Stimulated activated CD4-positive, alpha-beta T cell treated with anti-CD3 and anti-CD28 coated beads, Interleukin-12 subunit alpha, Interleukin-12 subunit beta, amount 100 ng/mL, for 24 hours (primary cell): ENCODE measurements at places on chromosomes 1 and 21.

- DNase-seq = no peak
Measured at GRCh38 chr1:90127288-90127953, 132.5 kb downstream of the ZNF326 start.

GRCh38 chr1:58738876-58739275, 39.0 kb upstream of the MYSM1 start:
- DNase-seq = no peak

DNA sequence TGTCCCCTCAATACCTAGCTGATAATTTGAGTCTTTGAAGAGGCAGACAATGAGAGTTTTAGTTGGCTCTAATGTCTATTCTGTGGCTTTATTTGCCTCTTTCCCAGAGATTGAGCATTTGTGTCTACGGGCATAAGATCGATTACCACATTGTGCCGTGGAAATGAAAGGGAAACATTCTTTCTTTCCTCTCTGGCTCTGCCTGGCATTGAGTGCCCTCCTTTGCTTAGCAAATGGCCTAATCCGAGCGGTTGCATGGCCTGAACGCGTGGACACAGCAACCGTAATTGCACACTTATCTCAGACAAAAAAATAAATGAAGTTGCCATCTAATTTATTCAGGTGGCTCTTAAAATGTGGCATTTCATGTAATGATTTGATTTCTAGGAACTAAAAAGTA, 247.9 kb downstream of the ADGRL2 start:
- DNase-seq = no peak

GRCh38 chr1:61316493-61316892, 234.1 kb downstream of the NFIA start:
- DNase-seq = no peak

DNA sequence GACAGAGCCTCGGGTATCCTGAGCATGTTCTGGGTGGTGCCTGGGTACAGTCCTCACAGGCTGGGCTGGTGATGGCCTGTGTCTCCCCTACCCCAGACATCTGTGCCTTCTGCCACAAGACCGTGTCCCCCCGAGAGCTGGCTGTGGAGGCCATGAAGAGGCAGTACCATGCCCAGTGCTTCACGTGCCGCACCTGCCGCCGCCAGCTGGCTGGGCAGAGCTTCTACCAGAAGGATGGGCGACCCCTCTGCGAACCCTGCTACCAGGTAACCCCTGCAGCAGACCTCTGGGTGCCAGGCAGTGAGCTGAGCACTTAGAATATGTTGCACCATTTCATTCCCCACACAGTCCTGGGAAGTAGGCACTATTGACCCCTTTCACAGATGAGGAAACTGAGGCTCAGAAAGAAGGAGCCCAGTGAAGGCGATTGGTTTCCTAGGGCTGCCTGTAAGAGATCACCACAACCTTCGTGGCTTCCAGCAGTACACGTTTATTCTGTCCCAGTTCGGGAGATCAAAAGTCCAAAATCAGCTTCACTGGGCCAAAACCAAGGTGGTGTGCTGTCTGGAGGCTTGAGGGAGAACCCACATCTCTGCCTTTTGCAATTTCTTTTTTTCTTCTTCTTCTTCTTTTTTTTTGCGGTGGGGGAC, 11.8 kb downstream of the FBLIM1 start:
- no peak for DNase-seq

DNA sequence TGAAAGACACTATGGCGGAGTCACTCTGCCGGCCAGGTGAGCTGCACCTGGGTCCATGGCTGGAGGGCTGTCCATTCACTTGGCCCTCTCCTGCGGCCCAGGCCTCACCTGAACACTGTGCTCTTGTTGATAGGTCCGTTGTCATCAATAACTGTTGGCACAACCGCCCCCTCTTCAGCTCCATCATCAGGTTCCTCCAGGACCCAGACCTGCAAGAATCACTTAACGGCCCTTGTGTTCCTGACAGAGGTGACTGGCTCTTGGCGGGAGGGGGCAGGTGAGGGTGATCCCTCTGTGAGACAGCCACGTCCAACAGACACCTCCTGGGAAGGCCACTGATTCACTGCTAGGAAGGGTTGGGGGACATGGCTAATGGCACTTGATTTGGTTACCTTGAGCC, 54.9 kb downstream of the INAVA start:
- DNase-seq = no peak

- no peak for DNase-seq
Measured at GRCh38 chr1:160078512-160079195, 2.7 kb upstream of the KCNJ9 start.

GRCh38 chr1:156693848-156694689, 11.3 kb downstream of the CRABP2 start:
- DNase-seq = no peak

DNA sequence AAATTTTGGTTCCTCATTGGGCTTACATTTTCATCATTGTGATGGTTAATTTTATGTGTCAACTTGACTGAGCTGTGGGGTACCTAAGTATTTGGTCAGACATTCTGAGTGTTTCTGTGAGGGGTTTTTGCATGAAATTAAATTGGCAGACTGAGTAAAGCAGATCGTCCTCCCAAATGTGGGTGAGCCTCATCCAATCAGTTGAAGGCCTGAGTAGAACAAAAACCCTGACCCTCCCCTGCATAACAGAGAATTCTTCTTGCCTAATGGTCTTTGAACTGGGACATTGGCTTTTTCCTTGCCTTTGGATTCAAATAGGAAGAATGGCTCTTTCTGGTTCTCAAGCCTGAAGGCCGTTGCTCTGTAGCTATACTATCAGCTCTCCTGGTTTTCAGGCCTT, 59.1 kb upstream of the JUN start:
- no peak for DNase-seq

DNA sequence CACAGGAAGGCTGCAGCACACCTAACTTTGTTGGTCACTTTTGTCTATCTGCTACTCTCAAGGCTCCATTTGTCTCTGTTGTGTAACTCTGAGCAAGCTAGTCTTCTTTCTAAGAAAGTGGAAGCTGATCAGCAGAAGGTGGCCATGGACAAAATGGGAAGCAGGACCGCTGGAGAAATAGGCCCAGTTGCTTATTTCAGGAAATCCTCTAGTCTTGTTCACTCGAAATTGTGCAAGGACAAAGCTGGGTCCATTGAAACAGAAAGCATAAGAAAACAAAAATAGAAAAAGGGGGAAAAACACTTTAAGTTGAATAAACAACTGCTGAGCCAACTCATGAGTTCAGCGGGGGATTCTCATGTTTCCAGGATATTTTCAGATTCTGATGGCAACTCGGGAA, 150.1 kb downstream of the PBX1 start:
- no peak for DNase-seq

DNA sequence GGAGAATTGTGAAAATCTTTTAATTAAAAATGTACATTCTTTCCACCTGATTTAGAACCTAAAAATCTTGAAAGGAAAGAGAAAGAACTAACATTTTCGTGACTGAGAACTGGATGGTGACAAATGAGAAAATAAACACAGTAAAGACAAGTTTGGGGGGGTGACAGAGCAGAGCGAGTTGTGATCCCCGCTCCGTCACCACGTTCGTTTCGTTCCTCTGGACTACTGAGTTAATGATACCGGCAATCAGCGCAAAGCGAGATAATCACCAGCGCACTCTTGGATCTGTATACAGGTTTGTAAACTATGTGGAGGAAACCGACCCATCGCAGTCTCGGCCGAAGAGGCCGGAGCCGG, 31.2 kb upstream of the CFAP126 start:
- DNase-seq = no peak

- DNase-seq = no peak
Measured at GRCh38 chr1:59027177-59027576, 243.3 kb upstream of the JUN start.

GRCh38 chr1:970242-970972, 4.1 kb downstream of the PLEKHN1 start:
- DNase-seq = no peak

DNA sequence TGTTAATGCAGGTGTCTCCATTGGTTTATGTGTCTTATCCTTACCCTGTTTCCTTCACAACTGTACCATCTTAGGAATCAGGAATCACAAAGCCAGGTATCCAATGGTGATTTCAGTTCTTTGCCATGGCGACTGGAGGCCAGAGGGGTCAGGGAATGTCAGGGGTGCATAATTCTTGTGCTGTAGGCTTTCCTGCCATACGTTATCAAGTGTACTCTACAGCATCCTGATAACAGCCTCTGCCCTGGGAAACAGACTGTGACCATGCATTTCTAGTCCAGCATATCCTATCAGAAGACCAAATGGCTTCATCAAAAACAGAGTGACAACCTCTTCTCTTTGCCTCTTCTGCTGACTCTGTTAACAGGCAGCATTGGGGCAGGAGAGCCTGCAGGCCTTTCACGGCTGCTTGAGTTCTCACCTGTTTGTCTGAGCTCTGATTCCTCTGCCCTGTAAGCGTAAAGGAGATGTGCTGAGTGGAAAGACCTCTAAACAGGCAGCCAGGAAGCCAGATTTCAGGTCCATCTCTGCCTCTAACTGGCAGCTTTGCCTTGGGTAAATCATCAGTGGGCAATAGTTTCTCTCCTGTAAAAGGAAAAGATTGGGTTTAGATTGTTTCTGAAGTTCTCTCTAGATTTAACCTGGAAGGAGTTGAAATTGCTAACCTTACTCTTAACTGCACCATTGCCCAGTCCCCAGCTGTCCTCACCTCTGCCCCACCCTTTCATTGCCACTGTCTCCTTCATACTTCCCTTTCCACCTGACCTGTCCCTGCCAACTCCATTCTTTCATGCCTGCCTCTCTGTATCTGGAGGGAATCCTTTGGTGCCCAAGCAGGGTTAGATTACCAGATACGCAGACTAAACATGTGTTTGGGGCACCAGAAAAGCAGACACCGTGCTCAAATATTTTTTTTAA, 80.2 kb downstream of the LRRC8D start:
- no peak for DNase-seq

DNA sequence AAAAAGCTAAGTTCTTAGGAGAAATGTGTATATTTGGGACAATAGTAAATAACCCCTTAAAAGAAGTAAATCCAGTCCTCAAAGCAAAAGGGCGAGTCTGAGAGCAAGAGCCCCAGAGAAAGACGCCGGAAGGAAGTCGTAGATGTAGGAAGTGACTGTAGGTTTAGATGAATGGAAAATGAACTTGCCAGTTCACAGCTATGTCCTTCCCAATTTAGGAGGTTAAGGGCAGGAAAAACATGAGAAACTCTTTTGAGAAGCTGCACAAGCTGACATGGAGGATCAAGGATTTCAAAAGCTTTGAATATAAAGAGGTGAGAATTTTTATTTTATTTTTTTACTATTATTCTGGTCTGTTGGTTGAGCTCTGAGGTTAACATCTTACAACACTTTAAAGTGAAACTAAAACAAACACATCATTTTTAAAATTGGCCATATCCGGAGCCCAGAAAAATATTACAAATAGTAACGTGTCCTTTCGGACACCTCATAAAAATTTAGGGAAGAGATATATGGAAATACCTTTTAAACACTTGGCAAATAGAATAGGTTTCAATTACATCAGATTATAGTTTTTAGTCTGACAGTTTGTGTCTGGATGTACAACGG, 1178.6 kb downstream of the MRPL39 start:
- DNase-seq = no peak

DNA sequence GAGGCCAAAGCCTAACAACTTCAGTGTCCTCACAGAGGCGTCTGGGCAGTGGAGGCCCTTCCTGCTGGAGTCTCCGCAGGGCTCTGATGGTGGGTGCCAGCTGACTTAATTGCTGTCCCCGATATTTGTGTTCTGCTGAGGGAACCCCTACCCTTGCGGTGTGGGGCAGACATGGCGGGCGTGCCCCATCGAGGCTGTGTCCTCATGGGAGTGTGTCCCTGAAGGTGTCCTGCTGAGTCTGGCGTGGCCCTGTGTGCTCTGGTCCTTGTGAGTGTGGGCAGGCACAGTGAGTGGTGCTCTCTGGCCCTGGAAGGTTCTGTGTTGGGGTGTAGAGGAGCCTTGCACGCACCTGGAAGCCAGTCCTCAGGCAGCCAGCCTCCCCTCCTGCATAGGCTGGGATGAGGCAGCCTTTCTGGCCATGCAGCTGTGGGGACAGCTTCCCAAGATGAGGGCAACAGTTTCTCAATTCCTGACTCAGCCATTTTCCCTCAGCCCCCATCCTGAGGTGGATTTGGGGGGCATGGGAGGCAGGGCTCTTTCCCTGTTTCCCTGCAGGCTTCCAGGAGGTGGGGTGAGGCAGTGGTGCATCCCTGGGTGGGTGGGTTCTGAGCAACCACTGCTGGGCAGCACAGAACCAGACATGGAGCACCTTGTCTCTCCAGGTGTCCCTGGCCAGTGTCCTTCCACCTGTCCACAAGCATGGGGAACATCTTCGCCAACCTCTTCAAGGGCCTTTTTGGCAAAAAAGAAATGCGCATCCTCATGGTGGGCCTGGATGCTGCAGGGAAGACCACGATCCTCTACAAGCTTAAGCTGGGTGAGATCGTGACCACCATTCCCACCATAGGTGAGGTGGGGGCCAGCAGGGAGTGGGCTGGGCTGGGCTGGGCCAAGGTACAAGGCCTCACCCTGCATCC, 6.5 kb downstream of the C1orf35 start:
- DNase-seq = no peak

DNA sequence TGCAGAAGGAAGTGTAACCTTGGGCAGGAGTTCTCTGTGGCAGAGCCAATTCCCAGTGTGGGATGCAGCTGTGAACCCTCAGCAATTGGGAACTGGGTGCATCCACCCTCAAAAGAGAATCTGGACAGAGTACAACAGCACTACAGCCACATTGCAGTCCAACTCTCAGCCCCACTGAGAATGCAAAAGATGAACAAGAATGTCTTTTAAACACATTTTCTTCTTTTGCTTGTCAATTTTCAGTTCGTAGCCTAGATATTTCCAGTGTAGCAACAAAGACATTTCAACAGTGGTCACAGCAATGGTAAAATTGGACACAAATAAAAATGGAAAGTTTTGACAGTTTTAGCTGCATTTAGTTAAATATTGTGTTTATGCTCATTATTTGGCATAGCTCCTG, 114.0 kb upstream of the APP start:
- no peak for DNase-seq

GRCh38 chr21:45131537-45131999, 57.2 kb downstream of the ADARB1 start:
- no peak for DNase-seq

GRCh38 chr1:169327875-169328274, 39.7 kb downstream of the NME7 start:
- DNase-seq = no peak

- no peak for DNase-seq
Measured at GRCh38 chr1:241654019-241654418, 1.9 kb downstream of the WDR64 start.

- DNase-seq = no peak
Measured at GRCh38 chr1:211610779-211611556, 32.0 kb upstream of the SLC30A1 start.

- DNase-seq = no peak
Measured at GRCh38 chr1:188432427-188432826, 1603.7 kb downstream of the PLA2G4A start.

DNA sequence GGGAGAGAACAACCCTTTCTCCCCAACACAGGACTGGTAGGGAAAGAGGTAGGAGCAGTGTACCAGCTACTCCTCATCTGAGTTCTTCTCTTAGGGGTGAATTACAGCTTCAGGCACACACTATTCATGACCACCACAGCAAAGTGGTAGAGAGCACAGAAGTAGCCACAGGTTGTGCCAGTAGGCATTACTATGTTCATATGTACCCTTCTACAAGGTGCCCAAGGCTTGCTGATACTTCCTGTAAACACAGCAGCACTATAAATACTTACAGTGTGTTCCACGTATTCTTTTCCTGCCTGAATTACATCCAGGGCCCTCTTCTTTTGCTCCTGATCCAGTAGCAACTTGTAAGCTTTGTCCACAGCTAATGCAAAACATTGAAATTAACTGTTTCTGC, 23.1 kb downstream of the DNAJC8 start:
- DNase-seq = no peak

- no peak for DNase-seq
Measured at GRCh38 chr1:166007176-166007575, 159.6 kb downstream of the FAM78B start.

GRCh38 chr1:218667781-218668516, 322.8 kb downstream of the TGFB2 start:
- DNase-seq = no peak
